Stimulated activated CD4-positive, alpha-beta T cell treated with anti-CD3 and anti-CD28 coated beads, Interleukin-4, amount 100 ng/mL, for 48 hours (primary cell): ENCODE measurements at places on chromosomes 13 and 19.

DNA sequence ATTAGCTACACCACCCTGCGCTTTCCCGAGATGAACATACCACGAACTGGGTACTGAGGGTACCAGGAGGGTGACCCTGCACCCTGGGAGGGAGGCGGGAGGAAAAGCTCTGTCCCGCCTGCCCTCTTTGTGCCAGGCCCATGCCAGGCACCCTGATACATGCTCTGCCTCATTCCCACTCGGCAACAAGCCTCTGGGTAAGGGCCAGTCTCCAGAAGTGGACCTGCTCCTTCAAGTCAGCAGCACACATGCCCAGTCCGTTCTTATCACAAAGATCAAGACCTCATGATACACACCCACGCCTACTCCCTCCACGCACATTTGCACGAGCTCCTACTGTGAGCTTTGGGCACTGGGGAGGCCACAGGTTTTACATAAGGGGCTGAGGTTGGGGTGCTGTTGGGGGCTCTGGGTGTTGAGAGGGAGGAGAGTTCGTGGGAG lies 2.0 kb upstream of the FFAR1 start:
- DNase-seq: no peak

GRCh38 chr13:29140277-29140676 lies 320.1 kb downstream of the MTUS2 start:
- DNase-seq: no peak

DNA sequence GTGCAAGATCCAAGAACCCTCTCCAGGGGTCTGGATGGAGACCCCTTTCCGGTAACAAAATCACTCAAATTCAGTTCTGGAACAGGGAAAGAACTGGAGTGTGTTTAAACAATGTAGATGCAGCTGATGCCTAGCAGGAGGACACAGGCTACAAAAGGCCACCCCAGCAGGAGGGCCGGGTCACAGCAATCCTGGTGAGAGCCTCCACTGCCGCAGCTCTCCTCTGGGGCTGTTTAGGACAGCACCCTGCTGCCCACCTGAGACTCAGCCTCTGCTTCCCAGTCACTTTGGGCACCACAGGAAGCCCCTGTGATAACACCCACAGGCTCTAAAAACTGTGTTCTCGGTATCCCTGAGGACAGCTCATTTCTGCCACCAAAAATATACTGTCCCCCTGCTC lies 318.7 kb upstream of the NBEA start:
- no peak for DNase-seq

DNA sequence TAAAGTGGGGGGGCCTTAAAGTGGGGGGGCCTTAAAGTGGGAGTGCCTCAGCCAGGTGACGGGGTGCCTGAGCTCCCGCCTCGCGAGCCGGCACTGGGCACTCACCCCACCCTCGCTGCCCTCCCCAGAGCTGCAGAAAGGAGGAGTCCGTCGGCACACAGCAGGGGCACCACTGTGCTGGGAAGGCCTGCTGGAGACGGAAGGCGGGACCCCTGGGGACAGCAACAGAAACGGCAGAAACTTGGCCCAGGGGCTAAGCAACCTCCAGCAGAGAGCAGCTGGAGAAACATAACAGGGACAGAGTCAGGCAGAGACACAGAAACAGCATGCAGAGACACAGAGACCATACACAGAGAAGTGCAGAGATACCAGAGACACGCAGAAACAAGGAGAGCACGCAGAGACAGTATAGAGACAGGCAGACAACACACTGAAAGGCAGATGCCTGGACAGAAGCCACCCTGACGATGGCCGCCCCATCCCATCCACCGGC lies 7.9 kb downstream of the CFD start:
- DNase-seq: no peak

- no peak for DNase-seq
Measured at GRCh38 chr19:3620145-3620816, 6.3 kb downstream of the CACTIN start.

DNA sequence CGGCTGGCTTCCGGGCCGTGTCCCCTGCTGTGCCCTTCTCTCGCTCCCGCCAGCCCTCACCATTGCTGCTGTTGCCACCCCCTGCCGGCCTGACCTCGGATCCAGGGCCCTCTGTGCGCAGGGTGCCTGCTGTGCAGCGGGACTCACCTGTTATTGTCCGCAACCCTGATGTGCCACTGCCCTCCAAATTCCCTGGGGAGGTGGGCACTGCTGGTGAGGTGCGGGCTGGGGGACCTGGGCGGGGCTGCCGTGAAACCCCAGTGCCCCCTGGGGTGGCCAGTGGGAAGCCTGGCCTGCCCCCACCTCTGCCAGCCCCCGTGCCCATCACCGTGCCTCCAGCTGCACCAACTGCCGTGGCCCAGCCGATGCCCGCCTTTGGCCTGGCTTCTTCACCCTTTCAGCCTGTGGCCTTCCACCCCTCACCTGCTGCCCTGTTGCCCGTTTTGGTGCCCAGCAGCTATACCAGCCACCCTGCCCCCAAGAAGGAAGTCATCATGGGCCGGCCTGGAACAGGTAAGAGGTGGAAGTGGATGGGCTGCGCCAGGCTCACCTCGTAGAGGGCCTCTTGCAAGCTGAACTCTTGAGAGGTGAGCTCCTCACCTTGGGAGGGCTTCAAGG lies 5.1 kb downstream of the CIC start:
- DNase-seq: no peak

DNA sequence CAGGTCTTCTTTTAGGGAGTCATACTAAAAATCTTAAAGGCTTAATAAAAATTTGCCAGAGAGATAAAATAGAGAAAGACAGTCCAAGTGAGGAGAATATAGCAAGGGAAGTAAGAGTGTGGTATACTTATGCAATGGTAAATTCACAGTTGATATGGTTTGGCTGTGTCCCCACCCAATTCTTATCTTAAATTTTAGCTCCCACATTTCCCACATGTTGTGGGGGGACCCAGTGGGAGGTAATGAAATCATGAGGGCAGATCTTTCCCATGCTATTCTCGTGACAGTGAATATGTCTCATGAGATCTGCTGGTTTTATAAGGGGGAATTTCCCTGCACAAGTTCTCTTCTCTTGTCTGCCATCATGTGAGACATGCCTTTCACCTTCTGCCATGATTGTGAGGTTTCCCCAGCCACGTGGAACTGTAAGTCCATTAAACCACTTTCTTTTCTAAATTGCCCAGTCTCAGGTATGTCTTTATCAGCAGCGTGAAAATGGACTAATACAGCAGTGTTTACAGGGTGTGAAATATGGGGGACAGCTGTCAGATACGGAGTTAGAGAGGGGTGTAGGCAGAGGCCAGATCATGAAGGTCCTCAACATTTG lies 115.4 kb downstream of the UGGT2 start:
- DNase-seq: no peak

GRCh38 chr19:3071768-3072167 lies 9.5 kb upstream of the TLE5 start:
- no peak for DNase-seq

- DNase-seq: no peak
Measured at GRCh38 chr19:18477974-18478373, 40.0 kb upstream of the ISYNA1 start.

DNA sequence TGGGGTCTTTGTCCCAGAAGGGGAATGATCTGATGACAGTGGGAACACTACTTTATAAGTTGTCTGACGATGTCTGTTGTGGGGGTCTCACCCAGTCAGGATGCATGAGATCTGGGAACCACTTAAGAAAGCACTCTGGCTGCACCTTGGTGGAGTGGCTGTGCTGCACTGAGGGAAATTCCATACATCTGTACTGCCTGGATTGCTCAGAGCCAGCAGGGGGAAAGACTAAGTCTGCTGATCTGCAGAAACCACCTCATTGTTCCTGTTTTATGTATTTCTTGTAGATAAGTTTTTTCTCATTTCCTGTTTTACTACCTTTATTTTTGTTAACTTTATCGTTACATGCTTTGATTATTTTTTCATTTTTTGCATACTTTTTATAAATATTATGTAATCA lies 27.3 kb downstream of the ZNF430 start:
- DNase-seq: no peak

- DNase-seq: no peak
Measured at GRCh38 chr19:49042177-49042576, 1.5 kb upstream of the CGB5 start.

DNA sequence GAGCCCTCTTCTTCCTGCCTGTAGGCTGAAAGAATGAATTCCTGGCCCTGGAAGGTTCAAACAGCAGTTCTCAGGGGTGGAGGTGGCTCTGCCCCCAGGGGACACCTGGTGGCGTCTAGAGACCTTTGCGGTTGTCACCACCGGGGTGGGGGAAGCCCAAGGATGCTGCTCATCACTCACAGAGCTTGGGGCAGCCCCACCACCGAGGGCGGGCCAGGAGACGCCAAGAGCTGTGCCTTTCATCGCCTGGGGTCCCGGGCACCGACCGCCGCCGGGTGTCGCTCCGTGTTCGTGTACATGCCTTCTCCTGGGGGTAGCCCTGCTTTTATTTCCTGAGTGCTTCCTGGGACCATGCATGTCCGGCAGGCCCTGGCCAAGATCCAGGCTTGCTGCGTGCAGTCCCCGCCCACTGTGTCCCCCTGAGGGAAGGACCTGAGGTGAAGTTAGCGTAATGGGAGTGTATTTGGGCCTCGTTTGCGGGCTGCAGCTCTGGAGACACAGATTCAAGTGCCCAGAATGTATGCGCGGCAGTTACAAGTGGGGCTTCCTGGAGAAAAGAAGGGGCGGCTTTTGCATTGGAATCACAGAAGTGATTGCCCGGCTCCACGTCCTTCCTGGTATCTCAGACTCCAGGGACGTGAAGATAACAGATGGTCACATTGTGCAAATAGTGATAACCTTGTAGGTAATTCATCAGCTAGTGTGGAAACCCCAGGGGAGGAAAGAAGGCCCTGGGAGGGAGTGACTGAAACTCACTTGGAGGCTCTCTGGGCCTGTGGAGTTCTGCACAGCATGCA lies 7.8 kb downstream of the DOT1L start:
- DNase-seq: peak; percentile 67

DNA sequence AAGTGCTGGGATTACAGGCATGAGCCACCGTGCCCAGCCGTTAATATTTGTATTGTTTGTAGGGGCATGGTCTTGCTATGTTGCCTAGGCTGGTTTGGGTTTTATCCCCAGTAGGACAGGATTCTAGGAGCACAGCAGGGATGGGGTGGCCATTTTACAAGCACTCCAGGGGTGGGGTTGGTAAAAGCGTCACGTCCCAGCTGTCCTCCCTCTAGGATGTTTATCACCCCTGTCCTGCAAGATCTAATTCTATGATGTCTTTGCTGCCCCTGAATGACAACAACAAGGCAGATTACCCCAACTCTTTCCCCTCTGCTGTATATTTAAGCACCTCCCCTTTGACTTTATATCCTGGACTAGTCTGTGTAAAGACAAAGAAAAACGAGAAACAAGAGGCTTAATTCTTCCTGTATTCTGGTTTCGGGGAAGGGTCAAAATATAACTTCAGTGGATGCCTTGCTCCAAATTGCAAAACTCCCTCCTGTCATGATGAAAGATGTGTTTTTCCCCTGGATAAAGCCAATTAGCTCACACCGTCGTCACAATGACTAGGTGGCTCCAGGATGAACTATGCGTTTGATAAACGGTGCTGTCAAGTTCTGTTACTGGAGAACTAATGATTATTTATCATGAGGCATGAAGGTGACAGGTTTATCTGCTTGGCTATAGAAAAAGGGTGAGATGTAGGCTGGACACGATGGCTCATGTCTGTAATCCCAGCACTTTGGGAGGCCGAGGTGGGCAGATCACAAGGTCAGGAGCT lies 27.8 kb upstream of the OR1M1 start:
- no peak for DNase-seq

- no peak for DNase-seq
Measured at GRCh38 chr13:20960663-20961309, 58.2 kb upstream of the XPO4 start.

- DNase-seq: no peak
Measured at GRCh38 chr13:112071102-112071722, 4.3 kb downstream of the SOX1 start.

DNA sequence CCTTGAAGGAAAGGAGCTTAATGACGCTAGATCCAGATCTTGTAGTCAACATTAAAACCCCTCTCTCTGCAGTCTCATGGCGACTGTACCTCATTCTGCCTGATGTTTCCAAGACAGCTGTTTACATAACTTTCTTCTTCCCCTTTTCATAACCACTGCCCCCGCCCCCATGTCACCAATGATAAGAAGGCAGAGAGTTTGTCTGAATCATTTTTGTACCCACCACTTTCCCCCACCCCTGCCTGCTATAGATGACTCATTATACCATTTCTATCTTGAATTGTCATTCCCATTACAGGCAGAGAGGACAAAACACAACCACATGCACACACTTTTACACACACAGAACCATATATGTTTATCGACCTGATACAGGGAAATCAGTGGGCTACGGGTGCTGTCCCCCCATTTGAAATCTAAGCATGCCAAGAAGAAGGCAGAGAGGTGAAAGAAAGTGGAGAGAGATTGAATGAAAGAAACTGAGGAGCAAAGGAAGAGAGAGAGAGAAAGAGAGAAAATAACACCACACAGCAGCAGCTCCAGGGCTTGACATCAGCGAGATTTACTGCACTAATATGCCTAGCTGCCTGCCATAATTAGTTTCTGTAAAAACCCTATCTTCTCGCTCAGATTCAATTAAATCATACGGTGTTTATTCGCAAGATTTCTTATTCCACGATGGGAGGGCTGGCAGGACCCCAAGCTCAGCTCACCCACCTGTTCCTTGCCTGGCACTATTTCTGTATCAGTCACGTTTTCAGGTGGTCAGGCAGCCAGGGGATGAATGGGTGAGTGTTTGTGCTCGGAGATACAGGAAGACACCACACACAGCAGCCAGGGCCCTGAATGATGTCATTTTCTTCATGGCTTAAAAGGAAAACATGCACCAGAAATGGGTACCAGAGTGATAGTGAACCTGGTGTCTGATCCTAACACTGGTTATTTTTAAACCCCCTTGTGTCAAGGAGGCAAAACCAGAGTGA lies 114.3 kb upstream of the SERP2 start:
- DNase-seq: peak; percentile 76

GRCh38 chr19:56137405-56137804 lies 3.7 kb upstream of the ZNF444 start:
- no peak for DNase-seq

GRCh38 chr19:47240996-47241918 lies 10.3 kb upstream of the BBC3 start:
- peak; percentile 81 for DNase-seq

GRCh38 chr19:13074378-13074777 lies 28.3 kb downstream of the LYL1 start:
- DNase-seq: no peak

GRCh38 chr19:14495672-14496028 lies 277 bp downstream of the GIPC1 start:
- no peak for DNase-seq

DNA sequence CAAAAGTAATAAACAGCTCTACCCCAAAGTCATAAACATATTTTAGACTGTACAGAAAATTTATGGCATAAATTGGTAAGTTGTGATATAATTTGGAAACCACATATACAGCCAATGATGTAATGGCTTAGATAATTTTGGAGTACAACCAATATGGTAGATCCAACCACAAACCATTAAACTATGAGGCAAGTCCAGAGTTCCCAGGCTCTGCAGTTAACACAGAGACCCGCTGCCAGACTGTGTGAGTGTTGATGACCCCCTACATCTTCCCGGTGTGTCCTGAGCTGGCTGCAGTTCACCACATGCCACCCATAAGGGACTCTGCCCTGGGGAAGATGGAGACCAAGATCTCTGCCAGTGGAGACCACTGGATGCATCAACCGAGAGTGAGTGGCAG lies 9.9 kb upstream of the SERPINE3 start:
- no peak for DNase-seq
